ENCODE measurements at places on chromosomes 5 and 9. TPM values are rescaled to one million over a fixed set of nuclear protein-coding genes. Genes with fewer than 3 reads are reported as not detected.
A peak's percentile ranks its signal among the peaks of the same experiment; 100 is the strongest.

Gene TNFSF15
- 7.5 TPM for polyA plus RNA-seq

GRCh38 chr5:122009436-122009835 is 47.7 kb downstream of the SRFBP1 start:
- DNase-seq = no peak

DNA sequence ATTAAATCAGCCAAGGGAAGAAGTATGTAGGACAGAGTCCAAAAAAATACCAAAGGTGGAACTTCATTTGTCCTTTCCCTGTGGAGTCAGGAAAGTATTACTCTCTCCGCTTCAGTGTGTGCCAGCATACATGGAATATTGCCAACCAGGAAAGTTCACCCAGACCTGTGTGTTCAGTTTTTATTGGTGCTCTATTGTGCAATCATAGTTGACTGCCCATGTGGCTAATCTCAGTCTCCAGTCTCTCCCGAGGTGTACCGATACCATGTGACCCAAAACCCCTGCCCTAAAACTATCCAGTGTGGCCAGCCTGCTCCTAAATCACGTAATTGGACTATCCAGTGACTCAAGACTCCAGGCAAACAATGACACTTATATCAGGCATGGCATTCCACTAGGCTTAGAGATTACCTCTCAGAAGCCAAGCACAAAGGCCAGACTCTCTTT is 38.8 kb downstream of the NFX1 start:
- peak; percentile 14 for DNase-seq

GRCh38 chr5:82306151-82306550 is 28.0 kb upstream of the RPS23 start:
- no peak for DNase-seq

DNA sequence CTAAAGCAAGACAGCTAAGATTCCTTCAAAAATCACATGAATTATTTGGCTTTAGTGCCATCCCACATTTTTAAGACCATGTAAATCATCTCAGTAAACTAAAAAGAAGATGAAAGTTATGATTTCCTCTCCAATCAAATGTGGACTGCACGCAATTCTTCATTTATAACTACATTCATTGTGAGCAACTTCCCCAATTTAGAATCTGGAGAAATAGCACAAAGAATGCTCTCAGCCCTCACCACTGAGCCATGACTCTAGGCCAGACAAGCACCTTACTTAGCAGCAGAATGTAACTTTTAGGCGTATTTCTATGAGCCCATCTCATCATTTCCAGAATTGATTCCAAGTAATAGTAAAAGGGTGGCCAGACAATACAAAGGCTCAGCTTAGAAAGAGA is 616.6 kb downstream of the TLE1 start:
- no peak for DNase-seq

DNA sequence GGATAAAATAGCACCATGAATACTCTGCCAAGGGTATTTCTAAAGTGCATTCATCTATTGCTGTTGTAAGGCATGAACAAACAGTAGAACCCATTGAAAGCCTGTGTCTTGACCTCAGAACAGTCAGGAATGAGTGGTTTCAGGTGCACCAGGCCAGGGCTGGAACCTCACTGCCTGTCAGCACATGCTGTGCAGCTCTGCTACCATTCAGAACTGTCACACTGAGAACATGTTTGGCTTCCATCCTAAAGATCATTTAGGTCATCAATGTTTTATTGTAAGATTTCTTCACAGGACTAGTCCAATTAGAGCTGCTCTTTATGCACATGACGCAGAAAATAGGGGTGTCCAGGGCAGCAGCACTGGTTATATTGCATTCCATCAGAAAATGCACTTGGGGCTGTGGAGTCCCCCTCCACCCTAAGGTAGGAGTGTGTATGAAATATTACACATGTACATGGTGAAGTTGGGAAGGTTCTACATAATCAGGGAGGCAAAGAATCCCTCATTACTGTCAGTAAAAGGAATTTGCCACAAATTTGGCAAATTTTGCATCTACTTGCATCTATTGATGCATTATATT is 408.0 kb downstream of the CTNND2 start:
- no peak for DNase-seq

DNA sequence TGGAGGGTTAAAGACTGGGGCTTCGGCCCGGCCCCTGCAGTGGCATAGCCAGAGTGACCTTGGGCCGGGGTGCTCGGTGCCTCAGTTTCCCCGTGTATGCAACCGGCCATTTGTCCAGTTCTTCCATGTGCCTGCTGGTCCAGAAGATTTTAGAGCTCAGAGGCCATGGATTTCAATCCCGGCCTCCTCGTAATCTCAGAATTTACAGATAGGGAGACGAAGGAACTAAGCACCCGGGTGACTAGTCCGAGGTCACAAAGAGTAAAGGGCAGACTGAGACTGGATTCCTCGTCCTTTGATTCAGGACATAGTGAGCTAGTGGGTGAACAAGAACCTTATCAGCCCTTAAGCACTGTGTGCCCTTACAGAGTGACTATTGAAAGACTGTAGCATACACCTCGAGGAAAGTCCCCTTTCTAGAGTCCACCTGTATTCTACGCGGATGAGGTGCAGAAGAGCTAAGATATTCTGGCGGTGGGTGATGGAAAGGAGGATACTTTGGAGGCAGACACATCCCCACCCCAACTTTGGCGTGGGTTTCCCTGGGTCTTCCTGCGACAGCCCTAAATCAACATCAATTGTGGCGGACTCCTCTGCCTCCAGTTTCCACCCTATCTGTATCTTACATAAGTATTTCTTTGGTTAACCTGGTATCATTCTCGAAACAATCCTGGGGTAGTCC is 597 bp downstream of the SLC31A1 start:
- DNase-seq = no peak

DNA sequence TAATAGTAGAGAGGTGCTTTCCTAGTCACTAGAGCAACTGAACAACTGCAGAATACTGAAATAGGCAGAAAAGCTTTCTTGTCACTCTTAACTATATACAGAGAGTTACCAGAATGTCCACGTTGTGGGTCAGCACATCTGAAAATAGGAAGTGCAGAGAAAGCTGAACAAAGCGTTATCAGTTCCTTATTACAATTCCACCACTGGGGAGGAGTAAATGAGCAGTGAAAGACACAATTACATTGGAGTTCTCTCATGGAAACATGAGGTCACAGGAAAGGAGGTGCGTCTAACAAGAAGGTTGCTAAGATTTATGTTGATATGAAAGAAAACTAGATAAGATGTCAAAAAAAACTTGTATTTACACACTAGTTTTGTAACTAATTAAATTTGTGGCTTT is 461.9 kb upstream of the COX7C start:
- no peak for DNase-seq

DNA sequence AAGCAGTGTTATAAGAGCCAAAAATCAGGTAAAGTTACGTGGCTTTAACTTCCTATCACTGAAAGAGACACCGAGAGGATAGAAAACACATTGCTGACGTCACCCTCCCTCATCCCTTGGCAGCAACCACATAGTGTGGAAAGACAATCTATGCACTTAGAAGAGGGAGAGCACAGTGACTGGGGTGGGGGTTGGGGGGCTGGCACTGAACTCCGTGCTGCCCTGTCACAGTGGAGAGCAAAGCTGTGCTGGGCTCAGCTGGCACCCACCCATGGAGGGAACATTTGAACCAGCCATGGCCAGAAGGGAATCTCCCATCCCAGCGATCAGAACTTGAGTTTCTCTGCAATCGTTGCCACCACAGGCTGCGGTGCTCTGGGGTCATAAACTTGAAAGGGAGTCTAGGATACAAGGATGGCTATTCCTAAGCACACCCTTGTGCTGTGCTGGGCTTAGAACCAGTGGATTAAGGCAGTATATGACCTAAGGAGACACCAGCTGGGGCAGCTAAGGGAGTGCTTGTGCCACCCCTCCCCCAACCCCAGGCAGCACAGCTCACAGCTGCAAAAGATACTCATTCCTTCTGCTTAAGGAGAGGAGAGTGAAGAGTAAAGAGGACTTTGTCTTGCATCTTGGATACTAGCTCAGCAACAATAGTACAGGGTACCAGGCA is 73.4 kb downstream of the KIAA0825 start:
- no peak for DNase-seq

DNA sequence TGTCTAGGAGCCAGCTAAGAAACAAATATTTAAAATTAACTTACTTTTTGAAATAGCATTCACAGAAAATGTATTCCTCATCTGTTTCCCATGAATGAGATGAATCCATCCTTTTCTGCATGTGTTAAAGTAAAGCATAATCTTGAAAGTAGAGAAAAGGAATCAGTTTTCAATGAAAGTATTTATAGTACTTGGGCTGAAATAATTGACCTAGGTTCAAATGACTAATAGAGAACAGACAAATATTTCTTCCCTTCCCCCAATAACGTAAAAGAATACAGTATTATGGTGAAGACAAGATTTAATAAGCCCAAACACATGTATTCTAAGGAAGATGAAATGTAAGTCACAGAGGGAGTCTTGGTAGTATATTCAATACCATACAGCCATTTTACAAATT is 403.5 kb downstream of the ZNF608 start:
- no peak for DNase-seq
